ENCODE measurements at places on chromosomes 13 and 19.

DNA sequence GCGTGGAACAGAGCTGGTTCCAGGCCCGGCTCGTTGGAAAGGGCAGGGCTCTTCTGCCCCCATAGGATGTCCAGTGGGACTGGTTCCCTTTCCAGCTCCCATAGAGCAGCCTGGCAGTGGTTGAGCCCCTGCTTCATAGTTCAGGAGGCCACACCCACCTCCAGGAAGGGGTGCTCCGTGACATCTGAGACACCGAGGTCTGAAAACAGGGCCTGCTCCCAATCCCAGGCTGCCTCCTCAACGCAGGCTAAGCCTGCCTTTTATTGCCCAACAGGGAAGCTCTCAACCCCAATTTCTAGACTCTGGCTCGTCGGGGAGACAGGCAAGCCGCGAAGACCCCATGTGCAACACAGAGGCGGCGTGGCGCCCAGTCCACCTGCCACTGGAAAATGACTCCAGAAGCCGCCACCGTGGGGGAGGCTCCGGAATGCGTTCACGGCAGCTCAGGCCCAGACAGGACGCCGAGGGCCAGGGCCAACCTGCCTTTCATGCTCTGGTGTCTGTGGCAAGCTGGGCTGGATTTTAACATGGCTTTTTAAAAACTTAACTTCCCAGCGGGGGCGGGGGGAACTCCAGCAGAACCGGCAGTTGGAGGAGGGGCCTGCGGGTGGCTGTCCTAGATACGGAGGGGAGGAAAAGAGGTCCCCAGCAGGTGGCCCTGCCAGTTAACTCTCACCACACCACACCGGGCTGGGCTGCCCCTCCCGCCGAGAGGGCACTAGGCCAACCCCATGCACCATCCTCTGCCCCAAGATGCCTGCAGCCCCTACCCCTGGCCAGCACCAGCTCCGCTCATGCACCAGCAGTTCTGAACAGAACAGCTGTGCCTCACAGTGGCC lies 17.9 kb upstream of the TINCR start:
- no peak for DNase-seq

GRCh38 chr19:13315495-13315894 lies 165.3 kb downstream of the IER2 start:
- DNase-seq: no peak

DNA sequence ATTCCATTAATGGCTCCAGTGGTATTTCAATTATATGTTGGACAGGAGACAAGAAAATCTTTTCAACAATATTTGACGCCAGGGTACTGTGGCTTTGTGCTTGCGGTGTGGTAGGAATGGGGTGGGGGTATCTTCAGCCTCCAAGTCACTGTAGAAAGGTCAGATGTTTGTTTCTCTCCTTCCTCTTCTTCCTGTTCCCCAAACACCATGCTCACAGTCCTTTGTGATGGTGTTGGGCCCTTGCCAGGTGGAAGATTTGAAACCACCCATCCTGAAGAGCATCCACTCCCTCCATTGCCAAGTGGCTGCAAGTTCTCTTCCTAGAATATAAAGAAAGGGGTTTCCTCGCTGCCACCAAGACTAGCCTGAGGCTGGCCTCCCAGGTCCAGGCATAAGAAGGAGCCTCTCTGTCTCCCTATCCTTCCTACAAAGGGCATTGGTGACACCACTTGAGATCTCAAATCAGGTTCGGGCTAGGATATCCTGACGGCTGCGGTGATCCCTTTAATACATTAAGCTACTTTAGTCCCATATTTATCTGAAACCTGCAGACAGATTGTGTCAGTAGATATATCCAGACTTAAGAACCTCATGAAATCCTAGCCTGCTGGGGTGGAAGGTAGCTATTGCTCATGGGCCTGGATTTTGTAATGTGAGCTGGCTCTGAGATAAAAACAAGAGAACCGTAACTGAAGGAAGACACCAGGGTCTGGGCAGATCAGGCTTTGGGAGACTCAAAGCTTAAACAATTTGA lies 64.3 kb upstream of the SIAH3 start:
- DNase-seq: no peak

DNA sequence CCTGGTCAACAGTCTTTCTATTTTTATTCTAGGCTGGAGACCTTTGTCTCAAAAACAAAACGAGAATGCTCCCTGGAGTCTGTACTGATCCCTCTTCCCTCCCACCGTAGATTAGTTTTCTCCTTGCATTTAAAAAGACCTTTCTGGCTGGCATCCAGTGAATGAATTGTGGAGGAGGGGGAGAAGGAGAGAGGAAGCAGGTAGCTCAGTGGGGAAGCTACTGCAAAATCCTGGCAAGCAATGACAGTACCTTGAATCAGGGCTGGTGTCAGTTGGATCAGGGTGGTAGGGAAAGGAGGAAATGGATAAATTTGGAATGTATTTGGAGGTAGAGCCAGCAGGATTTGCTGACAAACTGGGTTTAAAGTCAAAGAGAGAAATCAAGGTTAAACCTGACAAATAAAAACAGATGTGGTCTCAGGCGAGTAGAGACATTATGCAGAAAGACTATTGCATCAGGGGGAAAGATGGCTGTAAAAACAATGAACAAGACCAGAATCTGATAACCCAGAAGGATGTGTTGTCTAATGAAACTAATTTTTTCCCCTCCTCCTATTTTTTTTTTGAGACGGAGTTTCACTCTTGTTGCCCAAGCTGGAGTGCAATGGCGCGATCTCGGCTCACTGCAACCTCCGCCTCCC lies 3.5 kb upstream of the CYP2S1 start:
- DNase-seq: no peak

- no peak for DNase-seq
Measured at GRCh38 chr13:50069261-50069660, 54.0 kb downstream of the KCNRG start.

DNA sequence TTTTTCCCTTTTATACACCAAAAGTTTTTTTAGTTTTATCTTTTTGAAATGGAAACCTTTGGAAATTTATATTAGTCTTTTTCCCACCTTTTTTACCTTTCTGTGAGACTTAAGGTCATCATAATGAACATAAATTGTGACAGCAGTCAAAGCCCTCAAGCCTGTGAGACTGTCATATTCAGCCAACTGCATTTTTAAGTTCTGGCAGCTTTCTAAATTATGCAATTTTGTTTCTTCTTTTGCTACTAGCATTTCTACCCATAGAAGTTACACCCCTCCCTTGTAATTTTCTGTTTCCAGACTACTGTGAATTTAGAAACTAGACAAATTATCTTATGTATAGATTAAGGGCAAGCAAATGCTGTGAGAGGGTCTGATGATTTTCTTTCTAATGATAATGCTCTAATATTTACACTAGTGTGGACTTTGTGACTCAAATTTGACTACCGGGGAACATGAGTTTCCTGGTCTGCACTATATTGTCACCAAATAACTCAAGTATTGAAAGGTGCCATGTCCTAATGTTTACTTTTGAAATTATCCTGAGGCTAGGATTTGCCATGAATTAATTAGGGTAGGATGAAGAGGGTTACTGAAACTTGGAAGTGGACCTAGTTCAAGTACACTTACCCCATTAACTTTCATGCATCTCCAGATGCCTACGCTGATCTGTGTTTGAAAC lies 43.7 kb downstream of the FRY start:
- no peak for DNase-seq

DNA sequence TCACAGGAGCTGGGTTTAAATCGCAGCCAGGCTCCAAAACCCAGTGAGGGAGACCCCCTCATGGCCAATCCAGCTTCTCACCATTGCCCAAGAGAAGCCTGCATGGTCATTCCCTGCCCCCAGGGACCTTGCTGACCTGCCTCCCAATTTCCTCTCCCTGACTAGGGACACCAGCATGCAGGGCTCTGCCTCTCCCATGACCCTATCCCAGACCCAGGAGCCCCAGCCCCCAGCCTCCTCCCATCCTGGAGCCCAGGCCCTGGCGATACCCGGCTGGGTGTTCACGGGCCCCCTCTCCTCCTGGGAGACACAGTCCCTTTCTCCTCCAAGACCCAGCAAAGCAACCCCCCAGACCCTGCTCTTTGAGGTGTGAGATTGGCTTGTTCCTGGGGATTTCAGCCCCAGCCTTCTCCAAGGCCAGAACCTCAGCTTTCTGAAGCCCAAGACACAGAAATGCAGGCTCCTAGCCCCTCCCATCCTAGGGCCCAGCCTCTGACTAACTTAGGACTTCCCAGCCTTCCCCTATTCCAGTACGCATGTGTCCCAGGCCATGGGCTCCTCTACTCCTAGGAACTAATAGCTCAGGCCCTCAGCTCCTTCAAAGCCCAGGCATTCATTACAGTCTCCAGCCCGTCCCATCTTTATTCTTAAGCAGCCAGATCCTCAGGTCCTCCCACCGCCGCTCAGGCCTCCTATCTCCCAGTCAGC lies 1.1 kb downstream of the GYS1 start:
- no peak for DNase-seq

DNA sequence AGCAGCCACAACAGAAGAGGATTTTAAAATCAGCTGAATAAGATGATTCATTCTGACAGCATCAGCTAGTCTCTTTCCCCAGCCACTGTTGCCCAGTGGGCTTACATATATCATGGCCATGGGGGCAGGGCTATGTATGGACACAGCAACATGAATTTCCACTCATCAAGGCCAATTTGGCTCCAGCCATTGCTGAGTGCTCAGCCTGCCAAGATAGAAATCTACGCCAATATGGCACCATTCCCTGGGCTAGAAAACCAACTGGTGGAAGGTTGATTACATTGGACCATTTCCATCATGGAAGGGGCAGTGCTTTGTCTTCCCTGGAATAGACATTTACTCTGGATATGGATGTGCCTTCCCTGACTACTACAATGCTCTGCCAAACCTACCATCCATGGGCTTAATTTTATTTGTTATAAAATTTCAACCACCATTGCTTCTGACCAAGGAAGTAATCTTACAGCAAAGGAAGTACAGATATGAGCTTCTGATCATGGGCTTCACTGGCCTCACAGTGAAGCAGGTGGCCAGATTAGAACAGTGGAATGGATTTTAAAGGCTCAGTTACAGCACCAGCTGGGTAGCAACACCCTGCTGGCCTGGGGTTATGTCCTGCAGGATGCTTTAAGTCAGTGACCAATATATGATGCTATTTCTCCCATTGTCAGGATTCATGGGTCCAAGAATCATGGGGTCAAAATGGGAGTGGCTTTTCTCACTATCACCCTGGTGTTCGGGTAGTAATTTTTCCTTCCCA lies 9.8 kb upstream of the ALOX5AP start:
- DNase-seq: no peak

DNA sequence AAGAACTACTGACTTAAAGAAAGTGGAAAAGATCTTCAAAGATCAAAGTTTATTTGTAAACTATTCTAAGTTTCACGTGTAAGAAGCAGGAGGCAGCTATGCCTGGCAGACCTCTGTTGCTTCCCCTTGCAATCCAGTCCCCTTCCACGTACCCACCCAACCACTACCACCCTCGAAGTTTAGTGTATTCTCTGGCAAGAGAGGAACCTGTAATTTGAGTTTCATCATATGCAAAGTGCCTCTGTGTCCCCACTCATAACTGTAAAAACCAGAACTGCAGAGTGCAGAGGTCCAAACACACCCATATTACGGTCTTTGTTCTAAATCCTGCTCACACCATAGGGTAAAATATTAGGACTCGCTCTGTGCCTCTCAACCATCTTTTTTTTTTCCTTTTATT lies 75.8 kb upstream of the FRY start:
- DNase-seq: no peak

DNA sequence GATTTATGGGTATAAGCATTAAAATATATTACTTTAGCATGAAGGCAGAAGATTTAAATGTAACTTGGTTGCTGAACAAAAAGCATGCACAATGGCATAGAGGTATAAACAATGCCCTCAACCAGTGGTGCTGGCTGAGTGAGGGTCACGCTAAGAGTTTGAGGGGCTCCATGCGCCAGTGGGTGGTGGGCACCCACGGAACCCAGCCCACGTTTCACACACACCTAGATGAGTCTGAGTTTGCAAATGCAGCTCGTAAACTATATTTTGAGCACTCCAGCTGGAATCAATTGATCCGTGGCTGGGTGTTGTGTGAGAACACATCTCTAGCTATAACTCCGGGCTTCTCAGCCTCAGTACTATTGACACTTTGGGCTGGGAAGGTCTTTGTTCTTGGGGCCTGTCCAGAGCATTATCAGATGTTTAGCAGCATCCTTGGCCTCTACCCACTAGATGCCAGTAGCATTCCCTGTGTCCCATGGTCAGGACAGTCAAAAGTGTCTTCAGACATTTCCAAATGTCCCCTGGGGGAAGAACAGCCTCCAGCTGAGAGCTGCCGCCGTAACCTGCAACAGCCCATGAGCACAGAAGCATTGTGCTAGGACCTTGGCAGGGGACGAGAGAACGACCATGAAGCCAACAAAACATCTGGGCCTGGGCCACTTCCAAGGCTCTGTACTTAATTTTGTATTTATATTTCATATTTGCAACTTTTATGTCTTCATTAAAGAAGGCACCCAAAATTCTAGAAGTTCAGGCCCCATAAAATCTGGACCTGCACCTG lies 108.1 kb upstream of the SOX1 start:
- no peak for DNase-seq

GRCh38 chr13:89832827-89833226 lies 1514.7 kb upstream of the MIR17HG start:
- DNase-seq: no peak

DNA sequence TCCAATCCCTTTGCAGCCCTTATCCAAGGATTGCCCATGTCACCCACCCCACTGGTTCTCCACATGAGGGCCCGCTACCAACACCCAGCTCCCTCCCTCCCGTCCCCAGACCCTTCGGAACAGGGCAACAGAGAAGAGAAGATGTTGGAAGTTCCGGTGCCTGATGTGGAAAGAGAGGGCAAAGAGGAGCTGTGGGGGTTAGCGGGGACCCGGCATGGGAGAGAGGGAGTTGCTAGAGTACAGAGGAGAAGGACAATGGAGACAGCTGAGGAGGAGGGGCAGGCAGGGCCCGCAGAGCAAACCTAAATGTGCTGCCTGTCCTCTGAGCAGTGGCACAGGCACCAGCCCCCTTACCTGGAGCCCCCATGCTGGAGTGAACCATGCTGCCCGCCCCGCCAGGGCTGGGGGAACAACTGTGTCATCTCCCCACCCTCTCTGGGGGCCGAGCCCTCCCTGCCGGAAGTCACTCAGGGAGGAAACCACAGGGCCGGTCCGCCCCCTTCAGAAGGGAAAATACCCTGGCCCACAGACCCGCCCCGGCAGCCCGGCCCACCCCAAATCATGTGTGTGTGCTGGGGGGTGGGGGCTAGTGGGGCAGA lies at the start of gene POU2F2:
TSS of gene POU2F2 (minus strand) at position 417 of the 599 bp plus-strand sequence. CDS start at position 382, 35 bp downstream.
- no peak for DNase-seq

DNA sequence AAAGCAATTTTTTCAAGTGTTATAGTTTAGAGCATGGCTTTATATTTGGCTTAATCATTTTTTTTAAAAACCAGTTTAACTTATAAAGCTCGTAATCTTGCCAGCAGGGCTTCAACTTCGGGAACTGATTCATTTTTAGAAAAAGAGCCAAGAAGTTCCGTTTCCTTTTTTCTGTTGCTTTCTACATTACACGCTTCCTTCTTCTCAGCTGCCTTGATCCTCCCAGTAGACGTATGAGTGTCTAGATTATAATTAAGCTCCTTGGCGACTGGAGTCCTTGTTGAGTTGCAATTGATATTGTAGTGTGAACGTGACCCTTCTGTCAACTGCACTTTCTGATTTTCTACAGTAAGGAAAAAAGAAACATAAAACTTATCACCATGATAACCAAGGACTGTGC lies 497.2 kb downstream of the DIAPH3 start:
- no peak for DNase-seq

GRCh38 chr13:47066226-47066625 lies 169.4 kb upstream of the HTR2A start:
- DNase-seq: no peak

GRCh38 chr19:33868788-33869412 lies 72.2 kb downstream of the KCTD15 start:
- DNase-seq: no peak

- no peak for DNase-seq
Measured at GRCh38 chr19:32350987-32351348, 5.6 kb downstream of the ZNF507 start.

- no peak for DNase-seq
Measured at GRCh38 chr13:74070513-74070912, 63.7 kb downstream of the KLF12 start.

All from cortex of kidney (tissue), 1 donor.